ENCODE measurements at places on chromosomes 7 and 10.

DNA sequence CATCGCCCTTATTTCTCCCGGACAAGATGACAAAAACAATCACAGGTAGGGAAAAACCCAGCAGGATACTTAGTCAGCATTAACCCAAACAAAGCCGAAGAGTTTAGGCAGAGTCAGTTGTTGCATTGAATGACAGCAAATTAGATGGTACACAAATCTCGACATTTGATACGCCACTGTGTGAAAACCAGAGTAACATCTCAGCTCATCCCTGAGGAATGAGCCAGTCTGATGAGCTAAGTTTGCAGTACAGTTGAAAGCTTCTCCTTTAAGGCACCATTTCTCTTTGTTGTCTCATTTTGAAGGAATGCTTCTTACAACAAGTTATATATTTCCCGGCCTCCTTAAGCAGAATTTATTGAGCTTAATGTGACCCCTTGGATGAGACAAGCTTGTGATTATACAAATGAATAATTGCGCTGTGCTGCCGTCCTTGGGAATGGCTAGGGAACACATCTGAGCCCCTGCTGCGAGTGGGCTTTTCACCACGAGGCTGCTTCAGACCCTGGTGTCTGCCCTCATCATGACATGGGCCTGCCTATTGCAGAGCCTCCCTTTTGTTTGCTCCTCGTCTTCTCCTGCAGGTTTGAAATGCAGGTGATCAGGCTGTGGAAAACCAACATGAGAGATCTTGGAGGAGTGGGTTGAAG, 137.3 kb downstream of the CELF2 start:
- no peak for DNase-seq

- no peak for DNase-seq
Observed at GRCh38 chr10:66218981-66219587, 706.8 kb upstream of the LRRTM3 start.

DNA sequence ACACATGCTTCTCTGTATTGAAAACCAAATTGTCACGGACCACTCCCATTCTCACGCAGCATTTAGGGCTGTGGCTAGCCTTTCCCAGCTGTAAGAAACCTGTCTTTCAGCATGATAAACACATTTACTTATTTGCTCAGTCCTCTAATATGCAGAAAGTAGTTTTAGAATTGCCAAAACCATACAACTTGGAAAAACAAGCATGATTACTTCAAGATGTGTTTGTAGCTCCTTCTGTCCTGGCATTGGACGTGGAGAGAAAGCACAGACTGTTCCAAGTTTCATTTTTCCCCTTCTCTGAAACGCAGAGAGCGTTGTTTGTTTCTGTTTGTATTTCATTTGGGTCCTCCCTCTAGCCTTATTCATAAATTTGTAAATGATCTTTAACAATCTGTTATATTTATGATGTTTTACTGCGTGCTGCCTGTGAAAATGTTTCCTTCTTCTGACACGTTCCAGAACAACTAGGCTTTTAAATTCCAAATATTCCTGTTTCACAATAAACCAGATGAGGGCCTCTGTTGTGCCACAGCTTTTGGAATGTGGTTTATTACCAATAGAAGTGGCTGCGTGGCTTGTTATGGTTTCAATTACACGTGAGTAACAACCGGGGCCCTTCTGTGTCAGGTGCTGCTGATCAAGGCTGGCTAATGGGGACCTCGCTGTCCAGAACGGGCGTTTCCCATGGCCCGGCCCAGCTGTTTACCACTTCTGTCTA, 26.1 kb downstream of the MNX1 start:
- no peak for DNase-seq

- no peak for DNase-seq
Observed at GRCh38 chr10:78870458-78870857, 198.3 kb upstream of the ZMIZ1 start.

DNA sequence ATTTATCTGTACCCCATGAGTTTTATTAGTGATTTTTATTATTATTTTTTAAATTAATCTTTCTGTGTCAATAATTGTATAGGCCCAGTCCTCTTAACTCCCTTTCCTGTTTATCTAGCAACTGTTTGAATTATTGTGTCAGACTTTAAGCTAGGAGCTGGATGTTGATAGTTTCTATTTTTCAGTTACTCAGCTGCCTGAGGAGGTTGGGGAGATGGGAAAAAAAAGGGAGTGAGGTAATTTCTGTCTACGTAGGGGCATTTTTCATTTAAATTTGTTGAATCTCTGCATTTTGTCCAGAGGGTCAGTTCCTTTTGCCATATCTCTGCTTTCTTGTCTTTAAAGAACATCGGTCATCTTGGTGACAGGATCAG, 5.0 kb upstream of the ZNF518A start:
- DNase-seq = no peak

GRCh38 chr7:63096141-63096540, 902.5 kb upstream of the ZNF722 start:
- no peak for DNase-seq

DNA sequence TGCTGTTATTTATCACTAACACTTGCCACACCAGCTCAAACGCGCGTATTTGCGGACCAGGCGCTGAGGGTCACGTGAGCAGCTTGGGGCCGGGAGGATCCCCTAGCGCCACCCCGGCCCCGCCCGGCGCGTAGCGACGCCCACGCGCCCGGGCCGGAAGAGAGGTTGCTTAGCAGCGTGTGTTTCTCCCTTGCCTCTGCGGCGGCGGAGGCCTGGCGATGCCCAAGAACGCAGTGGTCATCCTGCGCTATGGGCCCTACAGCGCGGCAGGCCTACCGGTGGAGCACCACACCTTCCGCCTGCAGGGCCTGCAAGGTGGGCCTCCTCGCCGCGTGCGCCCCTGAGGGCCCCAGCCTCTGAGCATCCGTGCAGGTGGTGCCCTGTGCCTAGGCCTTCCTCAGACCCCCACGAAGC, at the start of gene C10orf53:
TSS of gene C10orf53 (plus strand) at position 172 of the 414 bp plus-strand sequence. CDS start at position 219, 47 bp downstream.
- DNase-seq = no peak

DNA sequence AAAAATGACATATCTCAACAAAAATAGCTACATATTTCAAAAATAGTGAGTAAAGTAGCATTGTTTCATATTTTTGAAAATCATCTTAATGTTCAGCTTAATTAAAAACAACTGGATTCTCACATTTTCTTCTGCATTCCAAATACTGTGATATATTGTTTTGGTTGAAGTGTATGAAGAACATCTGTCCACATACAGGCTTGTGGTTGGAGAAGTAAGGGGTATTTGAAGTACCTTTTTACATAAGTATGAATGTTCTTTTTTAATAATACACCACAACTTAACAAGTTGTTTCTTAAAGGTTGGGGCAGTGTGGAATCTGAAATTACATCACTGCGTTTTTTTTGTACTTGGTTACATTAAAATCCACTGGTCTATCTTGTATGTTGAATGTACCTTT, 442.5 kb downstream of the KIF20B start:
- DNase-seq = no peak

GRCh38 chr7:1912593-1913465, 242.8 kb downstream of the ELFN1 start:
- DNase-seq = no peak

DNA sequence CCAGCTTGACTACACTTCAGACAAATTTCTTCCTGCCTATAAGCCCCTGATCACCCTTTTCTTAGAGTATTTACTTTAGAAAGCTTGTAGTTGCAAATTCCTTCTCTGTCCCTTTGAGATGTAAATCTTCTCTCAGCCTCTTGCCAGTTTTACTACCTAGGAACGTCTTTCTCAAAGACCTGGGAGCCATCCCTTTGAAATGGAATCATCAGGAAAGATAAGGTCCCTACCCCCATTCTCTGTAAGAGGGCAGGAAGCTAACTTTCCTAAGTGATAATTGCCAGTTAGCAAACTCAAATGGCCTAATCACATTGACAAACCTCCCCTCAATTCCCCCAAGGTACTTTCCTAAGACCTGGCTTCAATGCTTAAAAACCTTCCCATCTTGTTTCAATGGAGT, 304.5 kb downstream of the MDFIC start:
- DNase-seq = no peak

DNA sequence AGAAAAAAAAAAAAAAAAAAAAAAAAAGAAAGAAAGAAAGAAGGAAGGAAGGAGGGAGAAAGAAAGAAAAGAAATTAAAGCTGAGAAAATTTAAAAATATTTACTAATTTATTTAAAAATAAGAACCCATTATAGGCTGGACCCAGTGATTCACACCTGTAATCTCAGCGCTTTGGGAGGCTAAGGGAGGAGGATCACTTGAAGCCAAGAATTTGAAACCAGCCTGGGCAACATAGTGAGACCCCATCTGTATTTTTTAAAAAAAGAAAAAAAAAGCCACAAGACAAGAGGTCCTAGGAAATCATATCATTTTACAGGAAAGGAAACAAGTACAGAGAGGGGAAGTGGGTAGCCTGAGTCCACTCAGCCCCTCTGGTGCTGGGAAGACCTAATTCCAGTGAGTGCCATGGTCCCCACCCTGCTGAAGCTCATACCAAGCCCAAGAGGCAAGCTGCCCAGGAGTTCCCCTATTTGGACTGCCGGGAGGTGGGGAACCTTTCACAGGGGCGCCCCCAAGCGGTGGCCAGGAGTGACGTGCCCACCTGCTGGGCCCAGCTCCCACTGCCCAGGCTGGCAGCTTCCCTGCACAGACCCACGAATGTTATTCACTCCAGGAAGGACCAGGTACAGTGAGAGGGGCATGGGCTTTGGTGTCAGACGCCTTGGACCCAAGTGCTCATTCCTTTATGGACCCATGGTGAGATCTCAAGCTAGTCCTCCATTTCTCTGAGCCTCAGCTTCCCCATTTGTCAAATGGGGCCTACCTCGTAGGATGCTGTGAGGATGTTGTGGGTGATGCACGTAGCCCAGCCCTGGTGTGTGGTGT, 133.6 kb downstream of the ZMIZ1 start:
- DNase-seq = no peak

DNA sequence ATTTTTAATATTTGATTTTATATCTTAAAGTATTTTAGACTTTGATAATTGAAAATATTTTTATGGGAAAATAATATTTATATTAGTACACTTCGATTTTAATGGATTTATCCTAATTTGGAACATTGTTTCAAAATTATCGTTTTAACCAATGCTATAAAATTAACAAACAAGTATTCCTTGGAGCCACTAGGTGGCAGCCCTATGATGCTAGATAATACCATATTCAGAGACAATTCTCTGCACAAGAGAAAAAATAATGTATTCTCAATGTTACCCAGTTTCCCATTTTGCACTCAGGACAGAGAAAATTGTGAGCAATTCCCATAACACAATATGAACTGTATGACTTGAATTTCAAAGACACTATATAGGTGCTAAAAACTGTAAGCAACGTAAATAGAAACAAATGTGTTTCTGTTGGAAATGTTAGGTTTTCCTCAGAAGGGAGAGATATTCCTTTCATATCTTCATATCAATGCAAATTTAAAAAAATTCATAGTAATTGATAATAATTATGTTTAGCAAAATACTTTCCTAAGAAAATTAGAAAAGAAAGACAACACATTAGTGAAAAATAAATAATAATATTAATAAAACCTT, 237.8 kb downstream of the SEMA3E start:
- DNase-seq = no peak

GRCh38 chr7:108613147-108613948, 43.7 kb downstream of the DNAJB9 start:
- DNase-seq = no peak

DNA sequence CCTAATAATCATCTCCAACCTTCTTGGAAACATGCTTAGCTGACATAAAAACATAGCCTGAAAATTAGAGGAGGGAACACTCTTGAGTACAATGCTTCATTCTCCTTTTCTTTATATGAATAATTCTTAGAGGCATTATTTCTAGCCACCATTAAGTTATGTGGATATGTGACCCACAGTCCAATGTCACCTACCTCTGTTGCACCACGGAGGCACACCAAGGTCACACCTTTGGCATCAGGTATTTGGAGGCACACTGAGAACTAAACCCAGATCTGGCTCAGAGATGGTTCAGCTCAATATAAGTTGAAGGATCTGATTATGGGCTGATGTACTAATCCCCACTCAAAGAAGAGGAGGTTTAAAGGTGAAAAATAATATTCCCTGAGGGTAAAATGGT, 385.1 kb downstream of the POM121L12 start:
- DNase-seq = no peak

GRCh38 chr7:111266613-111267012, 175.7 kb downstream of the LRRN3 start:
- no peak for DNase-seq

DNA sequence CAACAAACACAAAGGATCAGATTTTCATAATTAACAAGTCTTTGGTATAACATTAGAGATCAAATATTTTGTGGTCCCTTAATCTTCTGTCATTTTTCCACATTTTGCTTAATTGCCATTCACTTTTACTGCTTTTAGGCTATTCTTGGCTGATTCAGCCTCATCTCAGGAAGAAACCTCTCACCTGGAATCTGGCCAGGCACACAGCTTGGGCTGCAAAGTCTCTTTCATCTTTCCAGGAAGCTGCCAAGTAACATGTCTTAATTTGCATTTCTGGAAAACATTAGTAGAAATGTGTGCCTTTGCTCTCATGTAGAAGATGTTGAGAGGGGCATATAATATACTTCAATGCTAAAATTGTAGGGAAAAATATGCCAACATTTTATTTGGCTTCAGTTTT, 174.2 kb upstream of the STEAP4 start:
- DNase-seq = no peak

- no peak for DNase-seq
Observed at GRCh38 chr7:69953136-69954067, 355.1 kb downstream of the AUTS2 start.

DNA sequence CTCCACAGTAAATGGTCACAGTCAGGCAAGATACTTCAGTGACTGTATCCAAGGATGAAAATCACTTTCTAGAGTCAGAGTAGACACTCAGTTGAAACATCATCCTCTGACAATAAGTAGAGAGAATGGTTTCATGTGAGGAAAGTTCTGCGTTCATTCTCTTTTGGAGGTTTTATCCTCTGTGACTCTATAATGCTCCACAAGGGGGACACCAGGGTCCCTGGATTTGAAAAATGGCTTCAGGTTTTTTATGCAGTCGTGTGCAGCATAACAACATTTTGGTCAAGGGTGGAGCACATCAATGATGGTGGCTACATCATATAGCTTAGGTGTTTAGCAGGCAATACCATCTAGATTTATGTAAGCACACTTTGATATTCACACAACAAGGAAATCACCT, 40.4 kb downstream of the TMEM168 start:
- no peak for DNase-seq

GRCh38 chr10:88097092-88097516, 233.7 kb downstream of the PTEN start:
- DNase-seq = no peak

DNA sequence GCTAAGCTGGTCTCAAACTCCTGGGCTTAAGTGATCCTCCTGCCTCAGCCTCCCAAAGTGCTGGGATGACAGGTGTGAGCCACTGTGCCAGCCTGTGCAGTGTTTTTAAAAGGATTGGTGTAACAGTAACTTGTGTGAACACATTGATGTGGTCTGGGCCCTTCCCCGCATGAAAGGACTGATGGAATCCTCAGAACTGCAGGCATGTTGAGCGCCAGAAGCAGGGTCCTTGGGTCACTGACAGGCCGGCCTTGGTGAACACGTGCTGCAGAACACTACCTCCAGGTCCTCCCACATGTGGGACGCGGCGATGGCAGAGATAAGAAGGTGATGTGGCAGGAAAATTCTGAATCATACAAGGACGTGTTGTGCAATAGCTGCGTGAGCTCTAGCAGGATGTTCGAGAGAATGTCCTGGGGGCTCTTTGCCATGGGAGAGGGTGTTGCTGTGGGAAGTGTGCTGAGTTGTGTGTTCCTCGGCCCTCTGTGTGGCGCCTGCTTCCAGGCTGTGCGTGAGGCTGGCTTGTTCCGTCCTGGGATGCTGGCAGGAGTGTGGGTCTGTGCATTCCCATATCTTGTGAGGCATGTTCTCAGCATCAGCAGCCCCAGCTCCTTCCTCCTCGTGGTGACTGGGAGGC, 68.2 kb downstream of the DNAJB6 start:
- no peak for DNase-seq

- DNase-seq = no peak
Observed at GRCh38 chr10:30352377-30352776, 3.3 kb upstream of the MTPAP start.
